ENCODE measurements at places on chromosomes 4 and X. TPM values are rescaled to one million over a fixed set of nuclear protein-coding genes. Genes with fewer than 3 reads are reported as not detected.

GRCh38 chr4:55967376-55967775 is 18.6 kb downstream of the CEP135 start:
- H3K4me1 ChIP-seq, result no peaks in the 10 kb centered on the region
- H3K27me3 ChIP-seq, result no peaks in the 10 kb centered on the region
- no peak overlapping the region for H3K4me3 ChIP-seq
- no peak for DNase-seq

Gene RAI2
- 1.3 TPM for total RNA-seq

Gene CXCL3
- 2.5 TPM for total RNA-seq

GRCh38 chr4:74123065-74123728 is 24.2 kb upstream of the CXCL2 start:
- no peak overlapping the region for H3K27ac ChIP-seq
- H3K4me3 ChIP-seq, result no peak overlapping the region
- peak; percentile 82 for DNase-seq
- H3K36me3 ChIP-seq, result no peaks in the 10 kb centered on the region

Gene MTNR1A
- total RNA-seq, result not detected

DNA sequence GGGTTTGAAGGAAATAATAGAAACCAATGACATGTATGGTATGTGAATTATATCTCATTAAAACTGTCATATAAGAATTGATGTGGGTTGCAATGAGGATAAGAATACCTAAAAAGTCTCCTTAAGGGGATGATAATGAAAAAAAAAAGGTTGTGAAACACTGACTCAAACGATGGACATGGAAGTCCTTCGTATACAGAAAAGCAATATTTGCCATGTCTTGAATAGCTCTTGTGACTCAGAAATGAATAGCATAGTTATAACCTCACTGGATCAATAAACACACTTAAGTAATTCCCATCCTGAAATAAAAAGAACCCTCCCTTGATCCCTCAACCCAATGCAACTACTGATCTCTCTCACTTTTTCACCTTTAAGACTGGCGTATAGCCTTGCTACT is 89.7 kb downstream of the OPHN1 start:
- H3K27me3 ChIP-seq, result no peaks in the 10 kb centered on the region
- H3K4me3 ChIP-seq, result no peak overlapping the region
- DNase-seq, result peak; percentile 2
- no peak overlapping the region for H3K27ac ChIP-seq
- no peaks in the 10 kb centered on the region for H3K36me3 ChIP-seq

Gene AFF2
- total RNA-seq, result under 0.01 TPM

GRCh38 chr4:42646013-42646784 is 10.7 kb downstream of the ATP8A1 start:
- DNase-seq, result no peak
- no peak overlapping the region for H3K27ac ChIP-seq
- no peaks in the 10 kb centered on the region for H3K27me3 ChIP-seq

Gene RRH
- total RNA-seq, result under 0.01 TPM

DNA sequence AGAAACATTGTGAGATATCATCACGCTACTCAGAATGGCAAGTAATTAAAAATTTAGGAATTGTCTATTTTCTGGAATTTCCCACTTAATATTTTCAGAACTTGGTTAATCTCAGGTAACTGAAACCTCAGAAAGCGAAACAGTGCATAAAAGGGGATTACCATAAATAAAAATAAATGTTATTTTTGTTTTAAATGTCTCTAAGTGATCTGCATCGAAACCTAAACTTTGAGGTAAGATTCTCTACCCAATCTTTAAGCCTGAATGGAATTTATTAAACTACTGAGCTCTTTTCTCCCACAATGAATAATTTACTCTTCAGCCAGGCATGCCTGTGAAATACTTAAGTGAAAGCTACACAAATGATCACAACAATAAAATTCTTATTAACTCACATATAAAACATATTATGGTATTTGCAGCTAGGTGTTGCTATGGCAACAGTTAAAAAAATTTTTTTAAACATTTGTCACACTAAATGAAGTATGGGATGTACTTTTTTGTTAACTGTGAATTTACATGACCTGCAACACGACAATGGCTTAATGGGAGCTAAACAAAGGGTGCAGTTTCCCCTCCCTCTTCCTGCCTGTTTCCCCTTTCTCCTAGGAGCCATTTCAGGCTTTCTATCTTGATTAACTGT is 220.2 kb upstream of the PRPS2 start:
- no peak for DNase-seq
- H3K27ac ChIP-seq, result no peak overlapping the region
- no peaks in the 10 kb centered on the region for H3K4me1 ChIP-seq
- no peak overlapping the region for H3K4me3 ChIP-seq

GRCh38 chr4:26583538-26583864 is 383 bp upstream of the TBC1D19 start:
- peak; percentile 81 for DNase-seq
- H3K4me1 ChIP-seq, result peaks cover 6% of the 10 kb centered on the region
- peak overlapping the region; percentile 79 for H3K4me3 ChIP-seq
- H3K36me3 ChIP-seq, result no peaks in the 10 kb centered on the region

Gene CFP
- total RNA-seq, result 0.17 TPM

Gene MYOZ2
- total RNA-seq, result 0.26 TPM

DNA sequence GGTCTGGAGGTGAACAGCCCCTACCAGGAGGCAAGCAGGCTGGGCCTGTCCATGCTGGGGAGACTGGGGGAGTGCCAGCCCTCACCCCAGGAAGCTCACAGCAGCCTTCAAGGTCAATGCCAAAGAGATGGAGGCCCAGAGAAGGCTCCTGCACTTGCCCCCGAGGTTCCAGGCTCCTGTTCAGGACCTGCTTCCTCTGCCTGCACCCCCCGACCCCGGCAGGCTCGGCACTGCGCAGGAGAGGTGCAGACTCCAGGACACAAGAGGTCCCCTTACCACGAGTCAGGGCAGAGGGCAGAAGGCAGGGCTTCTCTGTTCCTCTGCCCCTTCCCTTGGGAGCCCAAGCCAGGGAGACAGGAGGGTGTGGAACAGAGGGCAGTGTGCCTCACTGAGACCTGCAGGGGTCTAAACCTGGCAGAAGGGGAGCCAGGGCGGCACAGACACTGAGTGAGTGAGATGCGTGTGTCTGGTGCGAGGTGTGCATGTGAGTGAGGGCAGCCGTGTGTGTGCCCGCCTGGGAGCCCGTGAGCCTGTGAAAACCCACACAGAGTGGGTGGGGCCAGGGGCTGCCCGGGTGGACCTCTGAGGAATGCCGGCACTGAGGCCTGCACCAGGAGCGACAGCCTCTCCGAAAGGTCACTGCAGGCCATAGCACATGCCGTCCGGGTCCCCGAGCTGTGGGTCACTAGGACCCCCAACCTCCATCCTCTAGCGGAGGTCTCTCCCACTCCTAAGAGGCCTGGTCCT is 30.7 kb upstream of the FGFR3 start:
- H3K27ac ChIP-seq, result no peak overlapping the region
- DNase-seq, result no peak
- H3K4me3 ChIP-seq, result no peak overlapping the region
- no peaks in the 10 kb centered on the region for H3K36me3 ChIP-seq
- no peaks in the 10 kb centered on the region for H3K4me1 ChIP-seq

Gene MAGEA2
- total RNA-seq, result not detected

DNA sequence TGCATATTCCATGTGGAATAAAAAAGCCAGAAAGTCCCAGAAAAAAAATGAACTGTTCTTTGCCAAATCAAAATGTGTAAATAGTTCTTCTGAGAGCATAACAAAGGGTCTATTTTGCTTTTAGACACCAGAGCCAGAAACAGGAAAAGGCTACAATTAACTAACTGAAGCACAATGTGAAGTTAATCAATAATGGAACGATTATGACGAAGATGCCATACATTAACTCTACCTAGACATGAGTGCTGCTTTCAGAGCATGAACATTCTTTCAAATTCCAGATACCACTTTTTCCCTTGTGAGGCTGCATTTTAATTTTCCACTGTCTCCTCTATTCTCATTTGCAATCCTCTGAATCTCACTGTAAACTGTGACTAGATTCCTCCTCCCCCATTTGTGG is 48.7 kb upstream of the PHOX2B start:
- no peaks in the 10 kb centered on the region for H3K36me3 ChIP-seq
- H3K27ac ChIP-seq, result no peak overlapping the region
- DNase-seq, result no peak
- no peaks in the 10 kb centered on the region for H3K27me3 ChIP-seq

DNA sequence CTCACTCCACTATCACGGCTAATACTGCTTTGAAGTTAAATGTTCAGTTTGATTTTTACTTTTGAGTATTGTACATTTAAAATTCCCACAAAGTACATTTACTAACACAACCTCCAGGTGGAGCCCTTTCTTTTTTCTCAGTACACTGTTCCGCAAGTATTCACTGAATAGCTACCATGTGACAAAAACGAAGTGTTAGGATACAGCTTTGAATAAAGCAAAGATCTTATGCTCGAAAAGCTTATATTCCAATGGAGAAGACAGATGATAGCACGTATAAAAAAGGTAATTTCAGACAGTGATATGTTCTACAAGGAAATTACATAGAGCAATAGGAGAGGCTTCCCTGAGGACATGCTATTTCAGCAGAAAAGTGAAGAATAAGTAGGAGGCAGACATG is 60.7 kb upstream of the ABCG2 start:
- peak; percentile 48 for DNase-seq
- H3K27ac ChIP-seq, result no peak overlapping the region
- no peaks in the 10 kb centered on the region for H3K36me3 ChIP-seq
- no peaks in the 10 kb centered on the region for H3K27me3 ChIP-seq
- H3K4me1 ChIP-seq, result no peaks in the 10 kb centered on the region
- no peak overlapping the region for H3K4me3 ChIP-seq

GRCh38 chrX:120731386-120731785 is 101.5 kb upstream of the C1GALT1C1 start:
- no peaks in the 10 kb centered on the region for H3K4me1 ChIP-seq
- H3K36me3 ChIP-seq, result no peaks in the 10 kb centered on the region
- no peak overlapping the region for H3K27ac ChIP-seq
- no peaks in the 10 kb centered on the region for H3K27me3 ChIP-seq

Gene TBC1D19
- total RNA-seq, result 132 TPM

Gene PDGFC
- 67.3 TPM for total RNA-seq

Gene PDS5A
- total RNA-seq, result 57.5 TPM

Gene SPANXA1
- not detected for total RNA-seq

Gene IBSP
- not detected for total RNA-seq

Gene GNRHR
- not detected for total RNA-seq

GRCh38 chr4:130165381-130165780 is 1069.4 kb downstream of the C4orf33 start:
- H3K36me3 ChIP-seq, result no peaks in the 10 kb centered on the region
- DNase-seq, result no peak
- H3K27me3 ChIP-seq, result no peaks in the 10 kb centered on the region
- H3K27ac ChIP-seq, result no peak overlapping the region
- H3K4me1 ChIP-seq, result no peaks in the 10 kb centered on the region

Measured in fibroblast of lung (primary cell).